Progenitor cell of endocrine pancreas (in vitro differentiated cells): ENCODE measurements at places on chromosomes 3 and 15.

GRCh38 chr3:129162729-129163579 is 2.1 kb upstream of the ISY1 start:
- H3K4me3 ChIP-seq = peak overlapping the region; percentile 93
- H3K27ac ChIP-seq = peak overlapping the region; percentile 100
- no peaks in the 10 kb centered on the region for H3K27me3 ChIP-seq
- no peak for DNase-seq
- peaks cover 16% of the 10 kb centered on the region for H3K4me1 ChIP-seq

GRCh38 chr15:69303337-69304181 is 4.8 kb downstream of the PAQR5 start:
- no peak overlapping the region for H3K27ac ChIP-seq
- peaks cover 9% of the 10 kb centered on the region for H3K4me1 ChIP-seq
- H3K4me3 ChIP-seq = no peak overlapping the region

- no peak overlapping the region for H3K4me3 ChIP-seq
- H3K27me3 ChIP-seq = peaks cover 6% of the 10 kb centered on the region
- H3K4me1 ChIP-seq = no peaks in the 10 kb centered on the region
- H3K27ac ChIP-seq = no peak overlapping the region
Observed at GRCh38 chr3:187327845-187328244, 36.3 kb upstream of the MASP1 start.

DNA sequence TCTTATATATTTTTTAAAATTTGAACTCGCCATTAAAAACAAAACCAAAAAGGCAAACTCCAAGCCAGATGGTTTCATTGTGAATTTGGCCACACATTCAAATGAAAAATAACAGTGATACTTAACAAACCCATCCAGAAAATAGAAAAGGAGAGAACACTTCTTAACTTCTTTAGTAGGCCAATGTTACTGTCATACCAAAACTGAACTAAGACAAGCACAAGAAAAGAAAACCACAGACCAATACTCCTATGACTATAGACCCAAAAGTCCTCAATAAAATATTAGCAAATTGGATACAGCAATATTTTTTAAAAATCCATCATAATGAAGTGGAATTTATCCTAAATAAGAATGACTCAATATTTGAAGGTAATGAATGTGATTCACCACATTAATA is 73.5 kb upstream of the ALDH1A3 start:
- no peaks in the 10 kb centered on the region for H3K36me3 ChIP-seq
- no peaks in the 10 kb centered on the region for H3K27me3 ChIP-seq
- H3K27ac ChIP-seq = no peak overlapping the region
- no peaks in the 10 kb centered on the region for H3K4me1 ChIP-seq

DNA sequence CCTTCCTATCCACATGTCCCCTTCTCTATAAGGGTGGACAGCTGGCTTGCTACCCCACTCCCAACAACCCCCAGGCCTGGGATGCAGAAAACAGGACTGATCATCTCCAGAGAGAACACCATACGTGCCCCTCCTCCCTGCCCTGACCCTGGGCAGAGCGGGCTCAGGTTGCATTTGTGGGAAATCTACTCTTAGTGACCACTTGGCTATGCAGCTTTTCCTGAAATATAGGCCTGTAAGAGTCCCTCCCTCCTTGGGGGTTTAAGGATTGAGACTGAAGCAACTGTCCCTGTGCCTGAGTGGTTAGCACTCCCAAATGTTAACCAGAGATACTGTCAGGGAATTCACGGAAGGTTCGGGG is 11.7 kb downstream of the SH2D7 start:
- H3K36me3 ChIP-seq = peaks cover 9% of the 10 kb centered on the region
- no peak overlapping the region for H3K27ac ChIP-seq
- DNase-seq = no peak
